Adrenal gland (tissue), 19 donors: ENCODE measurements at places on chromosomes 3 and 15. TPM values are rescaled to one million over a fixed set of nuclear protein-coding genes. Genes with fewer than 3 reads are reported as not detected.

GRCh38 chr3:153429821-153430220, 267.8 kb downstream of the RAP2B start:
- DNase-seq = no peak

- DNase-seq = no peak
These were observed 115.7 kb downstream of the CHL1 start for GRCh38 chr3:312160-312733.

DNA sequence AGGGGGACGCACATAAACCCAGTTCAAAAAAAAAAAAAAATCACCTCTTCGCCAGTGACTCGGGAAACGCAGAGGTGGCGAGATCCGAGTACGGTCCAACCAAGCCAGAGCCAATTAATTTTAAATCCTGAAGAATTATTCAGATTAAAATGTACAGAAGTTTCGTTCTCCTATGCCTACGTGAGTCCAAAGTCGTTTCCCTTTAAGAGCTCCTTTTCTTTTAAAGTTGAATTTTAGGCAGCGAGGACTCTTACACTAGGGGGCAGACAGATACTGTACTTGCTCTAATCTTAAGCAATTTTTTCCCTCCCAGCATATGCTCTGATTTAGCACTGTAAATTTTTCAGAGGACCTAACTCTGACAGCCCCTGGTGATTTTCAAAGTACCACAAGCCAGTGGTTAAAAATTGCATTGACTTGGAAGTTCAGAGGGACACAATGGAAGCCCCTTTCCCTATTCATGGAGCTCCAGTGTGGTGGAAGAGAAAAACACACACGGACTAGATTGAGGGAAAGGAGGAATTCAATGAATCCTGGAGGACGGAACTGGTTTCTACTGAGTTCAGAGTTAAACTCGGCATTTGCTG, 3.3 kb upstream of the NR2F2 start:
- no peak for DNase-seq

VPS33B gene
- total RNA-seq = 11.8 TPM

- DNase-seq = no peak
These were observed 881.7 kb downstream of the MCTP2 start for GRCh38 chr15:95113041-95113440.

- DNase-seq = no peak
These were observed 246.5 kb downstream of the STAG1 start for GRCh38 chr3:136505676-136506075.

HTR3E gene
- not detected for total RNA-seq

QRICH1 gene
- total RNA-seq = 82.9 TPM

CIB2 gene
- total RNA-seq = 12.4 TPM

GRCh38 chr3:173865900-173866498, 468.5 kb downstream of the NLGN1 start:
- no peak for DNase-seq

RTP1 gene
- not detected for total RNA-seq

GRCh38 chr15:70141376-70142071, 43.8 kb upstream of the TLE3 start:
- DNase-seq = no peak

DNA sequence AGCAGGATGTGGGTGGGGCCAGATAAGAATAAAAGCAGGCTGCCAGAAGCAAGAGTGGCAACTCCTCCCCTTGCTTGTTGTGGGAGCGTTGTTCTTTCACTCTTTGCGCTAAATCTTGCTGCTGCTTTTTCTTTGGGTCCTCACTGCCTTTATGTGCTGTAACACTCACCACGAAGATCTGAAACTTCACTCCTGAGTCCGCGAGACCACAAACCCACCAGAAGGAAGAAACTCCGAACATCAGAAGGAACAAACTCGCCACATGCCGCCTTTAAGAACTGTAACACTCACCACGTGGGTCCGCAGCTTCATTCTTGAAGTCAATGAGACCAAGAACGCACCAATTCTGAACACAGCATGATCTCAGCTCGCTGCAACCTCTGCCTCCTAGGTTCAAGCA, 72.9 kb downstream of the IL12A start:
- DNase-seq = no peak

DNA sequence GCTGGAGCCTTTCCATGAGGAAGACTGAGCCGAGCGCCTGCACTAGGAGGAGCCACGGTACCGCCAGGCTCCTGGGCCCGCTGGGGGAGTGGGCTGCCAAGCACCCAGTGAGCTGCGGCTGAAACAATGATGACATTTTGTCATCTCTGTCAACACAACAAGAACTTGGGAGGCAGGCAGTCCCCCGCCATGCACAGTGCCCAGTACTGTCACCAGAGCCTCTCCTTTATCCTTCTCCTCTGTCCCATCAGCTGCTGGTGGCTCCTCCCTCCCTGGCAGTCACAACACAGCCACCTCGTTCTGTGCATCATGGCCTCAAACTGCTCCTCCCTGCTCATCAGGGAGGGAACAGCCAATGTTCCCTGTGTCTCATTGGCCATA, 34.0 kb upstream of the PCSK6 start:
- peak; percentile 21 for DNase-seq
